Activated T-cell treated with anti-CD3 and anti-CD28 coated beads, Interleukin-2, amount 50 U/mL, for 4 hours (primary cell): ENCODE measurements at places on chromosomes 13 and 19.
A peak's percentile ranks its signal among the peaks of the same experiment; 100 is the strongest.

DNA sequence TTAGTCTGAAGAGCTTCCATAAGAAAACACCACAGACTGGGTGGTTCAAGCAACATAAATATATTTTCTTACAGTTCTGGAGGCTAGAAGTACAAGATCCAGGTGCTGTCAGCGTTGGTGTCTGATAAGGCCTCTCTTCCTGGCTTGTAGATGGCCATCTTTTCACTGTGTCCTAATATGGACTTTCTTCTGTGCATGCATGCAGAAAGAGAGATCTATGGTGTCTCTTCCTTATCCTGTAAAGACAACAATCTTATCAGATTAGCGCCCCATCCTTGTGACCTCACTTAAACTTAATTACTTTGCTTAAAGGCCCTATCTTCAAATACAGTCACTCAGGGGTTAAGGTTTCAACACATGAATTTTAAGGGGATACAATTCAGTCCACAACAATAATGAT lies 14.1 kb upstream of the NDFIP2 start:
- DNase-seq, result no peak

GRCh38 chr13:36130552-36131221 lies 495 bp downstream of the DCLK1 start:
- no peak for DNase-seq

GRCh38 chr13:41413872-41414271 lies 43.5 kb upstream of the RGCC start:
- DNase-seq, result no peak

GRCh38 chr19:16470541-16470910 lies 1.2 kb downstream of the EPS15L1 start:
- DNase-seq, result no peak

GRCh38 chr13:76667551-76667950 lies 218.7 kb downstream of the KCTD12 start:
- no peak for DNase-seq

DNA sequence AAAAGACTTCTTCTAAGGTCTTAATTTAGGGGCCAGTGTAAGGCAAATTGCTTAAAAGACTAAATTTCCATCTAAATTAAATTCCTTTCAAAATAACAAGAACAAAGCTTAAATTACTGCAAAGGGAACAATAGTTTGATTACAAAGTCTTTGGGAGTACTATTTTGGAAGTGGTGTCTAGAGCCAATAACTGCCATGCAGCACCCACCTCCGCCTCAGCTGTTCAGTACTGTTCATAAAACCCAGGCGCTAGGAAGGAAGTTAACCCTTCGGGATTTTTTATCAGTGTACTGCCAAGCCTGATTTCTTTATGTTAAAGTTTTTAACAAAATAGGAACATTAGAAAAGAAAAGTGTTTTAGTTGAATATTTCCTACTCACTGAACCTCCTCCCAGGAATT lies 210.1 kb downstream of the LIG4 start:
- DNase-seq, result no peak

DNA sequence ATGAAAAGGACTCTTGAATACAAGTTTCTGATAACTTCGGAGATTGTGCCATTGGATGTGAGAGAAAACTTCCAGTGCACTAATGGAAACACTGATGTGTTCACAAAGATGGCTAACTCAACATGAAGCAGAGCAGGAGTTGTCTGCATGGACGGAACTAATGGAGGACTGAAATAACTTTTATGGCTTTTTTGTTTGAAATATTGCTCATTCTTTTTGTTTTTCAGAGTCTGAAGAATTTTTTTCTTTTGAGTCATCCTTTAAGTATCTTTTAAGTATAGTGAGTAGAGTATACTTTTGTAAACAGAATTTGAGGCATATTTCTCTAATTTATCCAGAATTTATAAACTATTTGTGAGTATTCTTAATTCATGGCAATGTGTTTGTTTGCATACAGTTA lies 25.7 kb downstream of the CRYL1 start:
- DNase-seq, result no peak

GRCh38 chr19:53004242-53004641 lies 9.5 kb upstream of the ERVV-1 start:
- no peak for DNase-seq

- DNase-seq, result peak; percentile 27
These were observed 40.7 kb upstream of the MEDAG start for GRCh38 chr13:30865123-30866049.

DNA sequence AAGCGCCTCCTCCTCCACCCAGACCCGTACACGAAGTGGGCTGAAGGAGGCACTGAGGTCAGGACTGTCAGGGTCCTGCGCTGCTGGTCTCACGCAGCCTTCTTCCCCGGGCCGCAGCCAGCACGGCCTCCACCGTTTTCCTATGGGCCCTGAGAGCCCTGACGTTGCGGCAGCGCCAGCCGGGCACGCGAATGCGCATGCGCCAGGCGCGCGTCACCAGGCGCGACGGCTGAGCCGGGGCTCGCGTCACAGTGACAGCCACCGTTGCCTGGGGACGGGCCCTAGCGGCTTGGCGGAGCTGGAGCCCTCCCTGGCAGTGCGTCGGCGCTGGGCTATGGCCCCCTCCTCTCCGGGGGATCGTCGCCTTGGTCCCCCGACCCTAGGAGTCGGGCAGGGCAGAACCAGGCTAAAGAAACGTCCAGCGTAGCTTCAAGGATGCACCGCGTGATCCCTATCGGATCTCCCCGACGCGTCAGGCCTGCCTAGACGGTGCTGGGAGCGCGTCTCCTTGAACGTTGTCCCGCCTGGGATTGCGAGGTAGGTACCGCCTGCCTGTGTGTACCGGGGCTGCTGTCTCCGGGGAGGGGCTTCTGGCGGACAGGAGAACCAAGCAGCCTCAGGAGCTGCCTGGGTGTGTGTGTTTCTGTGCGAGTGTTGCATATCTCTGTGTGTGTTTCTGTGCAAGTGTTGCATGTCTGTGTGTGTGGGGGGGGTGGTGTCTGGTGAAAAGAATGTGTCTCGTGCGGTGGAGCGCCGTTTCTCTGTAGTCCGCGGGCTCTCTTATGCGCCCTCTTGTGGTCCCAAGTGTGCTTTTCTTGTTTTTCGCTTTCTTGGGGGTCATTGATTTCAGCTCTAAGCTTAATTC lies 43.2 kb downstream of the ZNF571 start:
- DNase-seq, result no peak

DNA sequence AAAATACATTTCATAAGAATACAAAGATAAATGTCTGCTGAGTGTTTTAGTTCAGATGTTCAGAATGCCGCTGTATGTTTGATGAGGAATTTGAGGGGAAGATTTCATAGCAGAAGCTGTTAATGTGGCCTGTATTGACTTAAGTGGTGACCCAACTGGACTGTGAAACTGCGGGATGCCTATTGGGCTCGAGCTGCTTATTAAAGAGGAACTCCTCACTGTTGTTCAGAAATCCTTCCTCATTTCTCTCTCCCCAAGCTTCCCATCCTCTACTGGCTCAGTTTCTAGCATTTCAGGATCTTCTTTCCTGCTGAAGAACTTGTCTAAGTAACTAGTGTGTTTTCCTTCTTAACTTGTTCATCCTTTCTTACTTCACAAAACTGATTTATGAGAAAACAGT lies 20.4 kb downstream of the DGKH start:
- no peak for DNase-seq

DNA sequence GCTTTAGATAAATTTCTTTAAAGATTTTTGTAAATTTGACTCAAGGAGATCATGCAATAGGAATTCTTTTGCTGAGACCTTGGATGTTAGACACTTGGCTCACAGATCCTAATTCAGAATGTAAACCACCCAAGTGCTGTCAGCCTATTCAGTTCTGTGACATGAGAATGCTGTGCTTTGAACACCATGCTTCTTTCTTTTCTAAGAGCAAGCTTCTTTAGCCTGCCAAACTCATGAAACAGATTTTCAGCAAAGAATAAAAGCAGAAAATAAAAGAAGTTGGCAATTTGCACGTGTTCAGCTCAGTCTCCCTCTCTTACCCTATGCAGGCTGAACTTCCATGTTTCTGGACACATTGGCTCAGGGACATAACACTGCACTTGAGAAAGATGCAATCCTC lies 845.8 kb downstream of the UQCRFS1 start:
- DNase-seq, result no peak

GRCh38 chr13:33615436-33615835 lies 202.5 kb upstream of the RFC3 start:
- DNase-seq, result no peak

GRCh38 chr19:10286803-10287737 lies at the start of gene ICAM4:
ICAM4 (plus strand) TSS chr19:10286955; CDS start chr19:10287013, 58 bp downstream.
- DNase-seq, result peak; percentile 16

GRCh38 chr13:73368608-73369007 lies 309.8 kb downstream of the KLF5 start:
- no peak for DNase-seq

DNA sequence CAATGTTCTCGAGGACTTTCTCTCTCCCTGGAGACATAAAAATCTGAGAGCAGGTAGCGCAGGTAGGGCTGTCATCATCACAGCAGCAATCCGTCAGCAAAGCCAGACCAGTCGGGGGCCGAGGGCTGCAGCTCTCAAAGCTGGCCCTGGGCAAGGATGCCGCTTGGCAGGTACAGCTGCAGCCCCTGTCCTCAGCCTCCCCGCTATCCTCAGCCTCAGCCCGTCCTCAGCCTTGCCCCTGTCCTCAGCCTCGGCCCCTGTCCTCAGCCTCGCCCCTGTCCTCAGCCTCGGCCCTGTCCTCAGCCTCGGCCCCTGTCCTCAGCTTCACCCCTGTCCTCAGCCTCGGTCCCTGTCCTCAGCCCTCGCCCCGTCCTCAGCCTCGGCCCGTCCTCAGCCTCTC lies 10.9 kb downstream of the C13orf46 start:
- DNase-seq, result no peak

DNA sequence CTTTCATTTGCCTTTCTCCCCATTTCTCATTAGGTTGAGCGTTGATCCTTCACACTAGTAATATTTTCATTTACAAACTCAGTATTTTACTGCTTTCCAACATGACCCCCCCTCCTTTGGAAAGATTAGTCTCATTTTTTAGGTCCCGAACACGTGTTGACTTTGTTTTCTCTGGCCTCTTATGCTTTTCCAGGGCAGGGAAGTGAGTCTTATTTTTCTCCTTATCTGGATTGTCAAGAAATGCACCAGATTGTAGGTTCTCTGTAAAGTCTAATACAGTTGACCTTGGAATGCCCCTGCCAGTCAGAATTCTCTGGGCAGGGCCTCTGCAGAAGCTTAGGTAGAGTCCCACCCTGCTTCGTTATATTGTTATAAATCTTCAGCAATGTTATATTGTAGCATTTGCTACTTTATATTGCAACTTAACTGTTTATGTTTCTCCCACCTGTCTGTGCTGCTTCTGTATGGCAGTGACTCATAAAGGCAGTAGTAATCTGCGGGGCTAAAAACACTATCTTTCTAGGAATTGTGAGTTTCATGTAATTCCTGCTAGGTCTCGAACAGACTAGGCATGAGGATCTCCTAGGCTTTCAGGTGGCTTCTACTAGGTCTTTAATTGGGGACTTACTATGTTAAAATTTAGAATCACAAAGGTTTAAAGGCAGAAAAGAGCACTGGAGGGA lies 2.0 kb downstream of the TDRD3 start:
- DNase-seq, result no peak

GRCh38 chr19:17517898-17518297 lies 6.4 kb downstream of the PGLS start:
- no peak for DNase-seq

- DNase-seq, result no peak
These were observed 10.1 kb upstream of the ATP8B3 start for GRCh38 chr19:1822210-1822609.

GRCh38 chr13:30985637-30986205 lies 53.3 kb downstream of the TEX26 start:
- no peak for DNase-seq

DNA sequence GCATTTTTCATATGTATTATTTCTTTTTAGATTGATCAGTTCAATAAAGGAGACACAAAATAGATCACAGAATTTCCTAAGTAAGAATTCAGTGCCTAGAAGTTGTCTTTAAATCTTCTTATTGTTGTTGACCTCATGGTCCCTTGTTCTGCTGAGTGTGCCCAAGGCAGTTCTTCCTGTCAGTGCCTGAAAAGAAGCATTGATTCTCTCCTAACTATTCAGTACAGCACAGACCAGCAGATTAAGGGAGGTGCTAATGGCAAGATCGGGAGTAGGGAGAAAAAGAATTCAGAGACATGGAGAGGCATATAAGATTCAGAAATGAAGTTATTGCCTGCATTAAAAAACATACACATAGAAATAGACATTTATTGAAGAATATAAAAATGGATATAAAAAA lies 180.5 kb upstream of the PCDH9 start:
- no peak for DNase-seq

DNA sequence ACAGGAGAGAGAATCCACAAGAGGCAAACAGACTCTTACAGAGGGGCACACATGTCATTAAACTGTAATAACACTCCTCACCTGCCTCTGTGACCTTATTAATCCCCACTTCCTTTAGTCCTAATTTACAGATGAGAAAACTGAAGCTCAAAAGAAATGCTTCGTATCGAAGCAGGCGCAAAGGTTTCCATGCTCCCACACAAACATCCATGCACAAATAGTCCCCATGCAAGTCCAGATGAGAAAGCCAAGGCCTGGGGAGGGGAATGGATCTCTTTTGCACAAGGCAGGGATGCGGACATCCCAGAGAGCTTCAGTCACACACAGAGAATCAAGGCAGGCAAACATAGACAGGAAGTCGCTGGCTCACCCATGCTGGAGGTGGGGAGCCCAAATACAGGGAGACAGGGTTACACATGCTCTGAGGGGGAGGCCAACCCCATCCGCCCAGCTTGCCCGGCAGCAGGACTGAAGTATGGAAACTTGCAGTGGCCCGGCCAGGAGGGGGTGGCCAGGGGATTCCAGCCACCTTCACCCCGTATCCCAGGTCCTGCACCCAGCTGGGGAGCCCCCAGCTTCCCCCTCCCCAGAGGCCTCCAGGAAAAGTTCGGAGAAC lies 468 bp downstream of the S1PR5 start:
- DNase-seq, result no peak

DNA sequence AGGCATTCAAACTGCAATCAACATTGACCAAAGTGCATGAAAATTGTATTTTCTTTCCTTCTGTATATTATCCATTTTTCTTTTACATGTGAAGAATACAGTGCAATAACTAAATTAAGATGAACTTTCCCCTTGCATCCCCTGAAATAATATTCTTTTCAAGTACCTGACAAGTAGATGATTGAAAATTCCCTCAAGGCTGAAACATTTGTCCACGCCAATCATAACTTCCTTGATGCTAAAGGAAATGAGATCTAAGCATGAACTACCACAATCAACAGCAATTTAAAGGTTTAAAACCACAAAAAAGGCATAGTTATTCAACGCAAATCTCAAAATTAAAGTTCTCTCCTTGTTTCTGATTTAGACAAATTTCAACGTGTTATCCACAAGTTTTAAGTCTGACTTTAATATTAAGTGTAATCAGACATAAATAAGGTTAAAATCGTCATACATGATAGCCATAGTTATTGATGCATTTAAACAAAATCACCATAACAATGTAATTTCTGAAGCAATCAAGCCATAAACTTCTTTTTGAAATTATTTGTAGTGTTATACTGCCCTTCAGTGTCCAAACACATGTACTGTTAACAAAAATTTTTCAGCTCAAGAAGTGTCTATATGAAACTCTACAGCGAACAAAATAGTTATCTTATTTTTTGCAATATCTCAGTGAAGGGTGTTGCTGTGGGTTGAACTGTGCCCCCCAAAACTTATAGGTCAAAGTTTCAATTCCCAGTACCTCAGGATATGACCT lies 169.5 kb downstream of the DCLK1 start:
- DNase-seq, result no peak
